Activated CD4-positive, alpha-beta T cell treated with anti-CD3 and anti-CD28 coated beads for 36 hours (primary cell): ENCODE measurements at places on chromosomes 5 and 9. TPM values are rescaled to one million over a fixed set of nuclear protein-coding genes. Genes with fewer than 3 reads are reported as not detected.

The WWC1 gene
- total RNA-seq, result 2.1 TPM

The ANKRD18A gene
- 6.4 TPM for total RNA-seq

The CDKN2B gene
- total RNA-seq, result not detected

The CAVIN4 gene
- total RNA-seq, result 0.16 TPM

The GRM6 gene
- total RNA-seq, result not detected

The PRDM9 gene
- not detected for total RNA-seq

The VLDLR gene
- total RNA-seq, result 14.5 TPM

DNA sequence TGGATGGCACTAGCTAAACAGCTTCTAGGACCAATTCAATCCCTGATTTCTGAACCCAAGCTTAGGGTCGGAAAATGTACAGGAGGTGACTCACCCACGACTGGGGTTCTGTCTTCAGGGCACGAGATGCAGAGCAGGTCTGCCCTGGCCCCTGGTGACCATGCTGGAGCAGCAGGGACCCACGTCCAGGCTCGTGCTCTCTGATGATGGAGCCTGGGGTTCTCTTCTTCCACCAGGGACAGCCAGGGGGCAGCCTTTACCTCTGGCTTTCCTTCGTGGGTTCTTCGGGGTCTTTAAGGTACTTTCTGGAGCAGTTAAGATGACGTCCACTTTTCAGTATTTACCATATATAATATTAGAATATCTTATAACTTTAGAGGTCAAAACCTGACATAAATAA, 2.1 kb downstream of the CFAP77 start:
- H3K27ac ChIP-seq, result no peak overlapping the region
- no peak overlapping the region for H3K4me3 ChIP-seq
- H3K27me3 ChIP-seq, result peaks cover 40% of the 10 kb centered on the region

DNA sequence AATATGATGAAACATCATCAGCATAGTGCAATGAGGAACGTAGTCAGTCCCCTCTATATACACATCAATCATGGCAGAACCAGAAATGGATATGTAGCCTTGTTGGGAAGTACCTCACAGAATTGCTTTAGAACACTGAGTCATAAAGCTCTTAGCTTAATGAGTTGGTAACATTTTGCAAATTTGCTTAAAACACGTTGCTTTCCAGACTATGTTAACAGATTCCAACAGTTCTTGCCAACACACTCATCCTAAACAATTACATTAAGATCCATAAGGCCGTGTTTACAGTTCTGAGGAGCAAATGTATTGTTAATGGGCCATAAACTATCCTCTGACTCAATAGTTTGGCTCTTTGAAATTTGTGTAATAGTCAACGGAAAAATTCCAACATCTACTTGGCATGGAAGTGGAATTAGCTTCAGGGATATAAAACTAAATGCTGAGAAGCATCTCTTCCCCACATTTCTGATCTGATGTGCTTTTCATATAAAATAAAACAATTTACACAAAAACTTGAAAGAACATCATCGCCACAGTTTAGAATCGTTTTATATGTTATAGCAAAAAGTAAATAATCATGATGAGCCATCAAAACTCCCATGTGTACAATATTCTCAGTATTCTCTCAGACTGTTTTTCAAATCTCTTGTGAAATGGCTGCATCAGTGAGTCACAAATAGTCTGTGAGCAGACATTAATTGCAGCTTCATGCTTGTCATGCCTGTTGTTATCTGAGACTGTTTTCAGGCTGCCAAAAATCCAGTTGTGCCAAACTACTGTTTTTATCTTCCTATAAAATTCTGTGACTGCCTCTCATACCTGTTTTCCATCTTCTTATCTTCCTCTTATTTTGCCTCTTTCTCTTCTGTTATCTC, 291.9 kb downstream of the COX7C start:
- no peak overlapping the region for H3K4me3 ChIP-seq
- H3K27me3 ChIP-seq, result peaks cover 17% of the 10 kb centered on the region
- no peak for DNase-seq
- H3K36me3 ChIP-seq, result no peaks in the 10 kb centered on the region
- H3K27ac ChIP-seq, result no peak overlapping the region

DNA sequence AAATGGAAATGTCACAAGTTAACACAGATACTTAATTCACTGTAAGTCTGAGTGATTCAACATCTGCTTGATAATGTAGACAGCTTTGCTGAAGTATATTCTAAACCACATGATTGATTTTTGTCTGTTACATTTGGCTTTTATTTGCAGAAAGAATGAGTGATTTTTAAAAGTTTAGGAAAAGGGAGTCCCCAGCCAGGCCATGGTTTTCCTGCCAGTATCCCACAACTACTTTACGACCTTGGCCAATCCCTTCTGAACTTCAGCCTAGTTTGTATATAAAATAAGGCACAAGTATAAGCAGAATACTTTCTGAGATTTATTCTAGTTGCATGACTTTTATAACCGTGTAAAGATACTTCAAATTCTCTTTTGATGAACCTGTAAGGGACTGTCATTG, 27.1 kb downstream of the WDR36 start:
- DNase-seq, result no peak
- H3K27ac ChIP-seq, result no peak overlapping the region
- no peak overlapping the region for H3K4me3 ChIP-seq

- H3K27me3 ChIP-seq, result peaks cover 37% of the 10 kb centered on the region
- no peaks in the 10 kb centered on the region for H3K36me3 ChIP-seq
- H3K27ac ChIP-seq, result no peak overlapping the region
Observed at GRCh38 chr5:180205916-180206315, 3.1 kb downstream of the RASGEF1C start.

DNA sequence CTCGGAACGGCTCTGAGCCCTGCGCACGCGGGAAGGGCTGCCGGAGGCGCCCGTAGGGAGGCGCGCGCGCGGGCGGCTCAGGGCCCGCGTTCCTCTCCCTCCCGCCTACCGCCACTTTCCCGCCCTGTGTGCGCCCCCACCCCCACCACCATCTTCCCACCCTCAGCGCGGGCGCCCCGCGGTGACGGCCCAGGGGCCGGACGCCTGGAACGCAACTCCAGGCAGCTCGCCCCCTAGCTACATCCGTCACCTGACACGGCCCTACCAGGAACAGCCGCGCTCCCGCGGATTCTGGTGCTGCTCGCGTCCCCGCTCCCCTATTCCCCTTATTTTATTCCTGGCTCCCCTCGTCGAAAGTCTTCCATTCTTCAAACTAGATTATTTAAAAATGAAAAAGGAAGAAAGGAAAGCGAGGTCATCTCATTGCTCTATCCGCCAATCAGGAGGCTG, at the start of gene CDKN2B-AS1:
Gene CDKN2B-AS1, plus strand, starts transcription at position 236 of the 450 bp plus-strand sequence.
- peak within 1 kb of the TSS; percentile 90 for H3K4me3 ChIP-seq
- peaks cover 2% of the 10 kb centered on the region for H3K36me3 ChIP-seq
- peaks cover 38% of the 10 kb centered on the region for H3K27me3 ChIP-seq

- peaks cover 71% of the 10 kb centered on the region for H3K4me1 ChIP-seq
- peaks cover 23% of the 10 kb centered on the region for H3K36me3 ChIP-seq
- H3K4me3 ChIP-seq, result no peak overlapping the region
- no peaks in the 10 kb centered on the region for H3K27me3 ChIP-seq
Observed at GRCh38 chr5:80220245-80220897, 35.5 kb downstream of the SERINC5 start.

DNA sequence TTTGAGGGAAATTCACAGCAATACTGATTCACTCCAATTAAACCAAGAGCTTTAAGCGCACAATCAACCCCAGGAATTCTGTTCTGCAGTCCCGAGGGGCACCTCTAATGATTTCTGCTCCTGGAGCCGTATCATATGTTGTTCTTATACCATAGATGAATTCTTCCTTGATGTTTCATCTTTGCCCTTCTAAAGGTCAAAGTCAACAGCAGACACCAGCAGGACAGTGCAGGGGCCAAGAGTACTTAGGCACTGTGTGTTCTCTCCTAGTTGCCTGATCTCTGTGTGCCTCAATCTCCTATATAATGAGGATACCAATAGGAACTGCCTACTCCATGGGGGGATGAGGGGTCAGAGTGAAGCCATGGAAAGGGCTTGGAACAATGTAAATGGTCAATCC, 16.5 kb downstream of the EPB41L4B start:
- no peaks in the 10 kb centered on the region for H3K36me3 ChIP-seq
- no peak overlapping the region for H3K4me3 ChIP-seq
- H3K27ac ChIP-seq, result no peak overlapping the region
- no peak for DNase-seq
- H3K4me1 ChIP-seq, result no peaks in the 10 kb centered on the region

DNA sequence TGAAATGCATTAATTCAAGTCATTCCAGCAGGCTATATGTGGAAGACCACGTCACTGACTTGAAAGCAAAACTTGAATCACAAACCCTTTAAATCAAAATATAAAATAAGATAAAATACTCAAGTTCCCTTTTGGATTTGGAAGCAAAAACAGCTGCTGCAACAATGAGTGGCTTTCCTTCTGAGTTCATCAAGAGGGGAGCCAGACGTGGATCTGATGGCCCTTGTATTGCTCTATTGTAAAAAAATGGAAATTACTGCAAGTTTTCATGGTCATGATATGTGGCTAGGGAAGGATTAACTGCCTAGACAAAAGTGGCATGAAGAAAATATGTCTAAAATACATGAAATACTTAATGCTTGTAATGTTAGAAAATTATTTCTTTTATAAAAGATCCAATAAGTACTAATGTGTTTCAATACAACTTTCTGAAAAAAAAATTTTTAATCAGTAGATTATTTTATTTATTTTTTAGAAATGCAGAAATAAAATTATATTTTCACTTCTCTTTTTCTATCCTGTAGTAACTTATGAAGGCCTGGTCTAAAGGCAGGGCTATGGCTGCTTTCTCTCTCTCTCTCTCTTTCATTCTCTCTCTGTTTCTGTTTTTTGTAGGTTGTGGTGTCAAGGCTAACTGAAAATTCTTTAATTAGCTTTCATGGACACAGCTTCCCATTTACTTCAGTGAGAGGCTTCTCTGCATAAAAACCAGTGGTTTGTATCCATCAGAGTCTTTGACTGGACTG, 24.0 kb downstream of the LIX1 start:
- DNase-seq, result no peak
- no peaks in the 10 kb centered on the region for H3K36me3 ChIP-seq
- peaks cover 6% of the 10 kb centered on the region for H3K27me3 ChIP-seq

DNA sequence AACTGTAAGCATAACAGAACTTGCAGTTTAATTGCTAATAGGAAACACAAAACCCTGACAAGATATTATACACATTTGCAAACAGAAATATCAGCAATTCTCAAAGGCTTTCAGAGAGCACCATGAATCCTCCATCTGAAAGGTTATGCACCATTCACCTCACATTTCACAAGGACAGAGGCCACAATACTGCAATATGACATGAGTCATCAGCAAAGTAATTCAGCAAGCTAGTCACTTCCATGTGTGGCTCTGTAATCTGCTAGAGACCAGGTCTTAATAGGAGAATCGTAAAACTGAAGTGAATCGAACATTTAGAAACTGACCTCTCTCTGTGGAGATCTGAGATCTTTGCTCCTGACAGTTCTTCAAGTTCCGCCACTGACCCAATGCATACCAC, 28.3 kb downstream of the IARS1 start:
- no peak for DNase-seq
- H3K27me3 ChIP-seq, result no peaks in the 10 kb centered on the region
- peaks cover 70% of the 10 kb centered on the region for H3K36me3 ChIP-seq
- H3K4me1 ChIP-seq, result no peaks in the 10 kb centered on the region

GRCh38 chr5:142296914-142297417, 27.9 kb downstream of the SPRY4 start:
- H3K4me1 ChIP-seq, result peaks cover 7% of the 10 kb centered on the region
- no peaks in the 10 kb centered on the region for H3K36me3 ChIP-seq
- no peaks in the 10 kb centered on the region for H3K27me3 ChIP-seq
- no peak overlapping the region for H3K27ac ChIP-seq
- H3K4me3 ChIP-seq, result no peak overlapping the region

- H3K27ac ChIP-seq, result no peak overlapping the region
- H3K4me3 ChIP-seq, result no peak overlapping the region
- no peaks in the 10 kb centered on the region for H3K36me3 ChIP-seq
- DNase-seq, result no peak
- H3K27me3 ChIP-seq, result no peaks in the 10 kb centered on the region
Observed at GRCh38 chr9:105259731-105260612, 15.5 kb downstream of the SLC44A1 start.

GRCh38 chr9:99808454-99808853, 13.2 kb upstream of the NR4A3 start:
- peaks cover 3% of the 10 kb centered on the region for H3K36me3 ChIP-seq
- DNase-seq, result no peak
- H3K27ac ChIP-seq, result no peak overlapping the region
- H3K4me1 ChIP-seq, result peaks cover 33% of the 10 kb centered on the region
- H3K4me3 ChIP-seq, result no peak overlapping the region
- H3K27me3 ChIP-seq, result peaks cover 5% of the 10 kb centered on the region

DNA sequence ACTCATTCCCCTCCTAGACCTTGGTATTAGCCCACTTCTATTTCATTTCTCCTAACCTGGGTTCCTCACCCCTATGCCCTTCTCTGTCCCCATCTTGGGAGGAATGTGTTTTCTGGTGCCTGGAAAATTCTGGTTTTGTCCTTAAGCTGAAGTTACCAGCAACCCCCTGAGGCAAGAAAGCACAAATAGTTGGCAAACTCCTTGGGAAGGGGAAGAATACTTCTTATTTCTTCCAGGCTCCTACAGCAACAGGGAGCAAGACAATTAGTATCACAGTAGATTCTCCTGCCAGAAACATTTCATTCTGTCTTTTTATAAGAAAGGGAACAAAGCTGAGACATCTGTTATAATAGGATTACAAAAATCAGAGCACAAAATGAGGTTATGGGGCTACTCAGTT, 142.5 kb downstream of the SNCAIP start:
- H3K4me3 ChIP-seq, result no peak overlapping the region
- no peaks in the 10 kb centered on the region for H3K36me3 ChIP-seq
- H3K4me1 ChIP-seq, result no peaks in the 10 kb centered on the region
- no peak for DNase-seq
- no peak overlapping the region for H3K27ac ChIP-seq
- no peaks in the 10 kb centered on the region for H3K27me3 ChIP-seq
